ENCODE measurements at places on chromosomes 1 and 21.
A peak's percentile ranks its signal among the peaks of the same experiment; 100 is the strongest.

- DNase-seq, result no peak
Measured at GRCh38 chr1:226723657-226724532, 15.2 kb downstream of the ITPKB start.

- DNase-seq, result no peak
Measured at GRCh38 chr1:20891091-20891490, 104.0 kb upstream of the HP1BP3 start.

GRCh38 chr1:10724511-10724910 is 71.9 kb downstream of the CASZ1 start:
- no peak for DNase-seq

GRCh38 chr1:101408212-101409042 is 171.6 kb downstream of the S1PR1 start:
- no peak for DNase-seq

GRCh38 chr1:230809256-230809990 is 58.9 kb downstream of the C1orf198 start:
- no peak for DNase-seq

GRCh38 chr1:112006416-112007025 is 17.1 kb upstream of the KCND3 start:
- DNase-seq, result no peak

DNA sequence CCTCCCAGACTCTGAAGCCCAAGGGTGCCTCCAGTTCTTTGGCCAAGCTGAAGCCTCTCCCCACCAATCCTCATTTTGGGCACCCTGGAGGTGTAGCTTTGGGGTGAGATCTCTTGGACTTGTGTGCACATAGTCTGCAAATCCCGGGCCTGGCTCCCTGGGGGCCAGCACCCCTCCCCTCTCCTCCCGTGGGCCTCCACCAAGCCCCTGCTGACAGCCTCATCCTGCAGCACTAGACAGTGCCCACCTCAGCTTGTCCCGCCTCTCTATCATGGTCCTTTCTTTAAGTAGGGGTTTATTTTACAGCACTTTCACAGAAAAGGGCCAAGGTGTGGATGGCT is 3.2 kb downstream of the GJC2 start:
- no peak for DNase-seq

- DNase-seq, result no peak
Measured at GRCh38 chr1:42336978-42337377, 1.9 kb upstream of the FOXJ3 start.

DNA sequence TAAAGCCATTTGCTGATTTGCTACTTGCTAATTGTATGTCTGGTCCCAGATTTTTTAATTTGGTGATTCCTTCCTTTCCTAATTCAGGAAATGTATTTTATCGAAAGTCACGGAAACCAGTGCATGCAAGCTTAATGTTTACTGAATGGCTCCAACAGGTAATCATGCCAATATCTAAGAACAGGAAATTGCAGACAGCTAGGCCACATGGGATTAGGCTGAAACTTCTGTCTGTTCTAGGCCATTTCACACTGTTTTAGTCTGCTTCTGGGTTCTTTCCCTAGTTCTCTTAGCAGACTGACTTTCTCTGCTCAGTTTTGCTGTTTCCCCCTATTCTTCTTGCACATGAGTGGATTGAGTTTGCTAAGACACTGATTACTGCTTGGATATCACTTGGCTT is 111.4 kb downstream of the NTNG1 start:
- DNase-seq, result no peak

- no peak for DNase-seq
Measured at GRCh38 chr1:11311816-11312755, 39.1 kb downstream of the UBIAD1 start.

DNA sequence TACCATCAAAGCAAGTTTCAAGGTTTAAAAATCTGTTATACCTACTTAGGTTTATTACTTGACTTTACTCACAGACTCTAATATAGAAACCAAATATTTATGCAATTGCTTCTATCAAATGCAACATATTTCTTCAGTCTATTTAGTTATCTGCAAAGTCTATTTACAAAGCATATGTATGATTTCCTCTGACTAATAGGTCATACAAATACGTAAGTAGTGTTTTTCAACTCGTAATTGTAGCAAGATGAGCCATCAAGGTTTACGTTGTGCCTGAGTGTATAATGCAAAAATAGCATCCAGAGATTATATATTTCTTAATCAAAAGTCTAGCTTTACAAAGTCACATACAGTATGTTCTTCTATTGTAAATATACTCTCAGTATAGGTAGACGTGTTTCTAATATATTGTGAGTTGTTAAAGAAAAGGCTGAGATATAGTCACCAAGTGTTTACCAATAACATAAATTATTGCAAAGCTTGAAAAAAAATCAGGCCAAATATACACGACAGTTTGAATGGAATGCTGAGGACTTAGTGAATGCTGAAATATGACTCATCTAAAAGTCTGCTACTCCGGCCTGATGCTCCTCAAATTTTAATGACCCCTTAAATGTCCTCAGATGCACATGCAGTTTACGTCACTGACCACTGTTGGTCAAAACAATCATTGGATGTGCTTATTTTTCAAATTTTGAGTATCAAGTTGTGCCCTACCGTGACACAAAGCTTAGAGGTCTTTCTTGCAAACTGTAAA is 48.4 kb downstream of the ADAMTS5 start:
- no peak for DNase-seq

DNA sequence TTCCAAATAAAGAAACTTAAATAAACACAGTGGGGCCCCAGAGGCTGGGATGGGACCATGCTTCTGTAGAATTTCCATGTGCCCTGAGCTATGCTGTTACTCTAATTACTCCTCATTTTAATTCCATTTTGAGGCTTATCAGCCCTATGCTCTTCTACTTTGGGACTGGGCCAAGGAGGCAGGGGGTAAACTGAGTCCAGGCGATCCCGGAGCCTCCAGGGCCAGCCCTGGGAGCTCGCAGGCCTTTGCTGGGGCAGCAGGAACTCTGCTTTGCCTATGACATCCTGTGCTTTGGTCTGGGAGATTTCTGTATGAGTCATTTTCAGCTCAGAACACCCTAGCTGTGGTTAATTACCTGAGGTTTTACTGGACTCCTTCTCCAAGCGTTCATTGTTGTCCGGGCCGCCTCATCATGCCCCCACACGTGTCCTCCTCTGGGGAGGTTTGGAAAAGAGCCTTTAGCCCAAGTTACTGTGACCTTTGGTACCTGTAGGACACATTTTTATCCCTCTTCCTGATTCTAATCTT is 95.7 kb downstream of the RHOU start:
- no peak for DNase-seq

DNA sequence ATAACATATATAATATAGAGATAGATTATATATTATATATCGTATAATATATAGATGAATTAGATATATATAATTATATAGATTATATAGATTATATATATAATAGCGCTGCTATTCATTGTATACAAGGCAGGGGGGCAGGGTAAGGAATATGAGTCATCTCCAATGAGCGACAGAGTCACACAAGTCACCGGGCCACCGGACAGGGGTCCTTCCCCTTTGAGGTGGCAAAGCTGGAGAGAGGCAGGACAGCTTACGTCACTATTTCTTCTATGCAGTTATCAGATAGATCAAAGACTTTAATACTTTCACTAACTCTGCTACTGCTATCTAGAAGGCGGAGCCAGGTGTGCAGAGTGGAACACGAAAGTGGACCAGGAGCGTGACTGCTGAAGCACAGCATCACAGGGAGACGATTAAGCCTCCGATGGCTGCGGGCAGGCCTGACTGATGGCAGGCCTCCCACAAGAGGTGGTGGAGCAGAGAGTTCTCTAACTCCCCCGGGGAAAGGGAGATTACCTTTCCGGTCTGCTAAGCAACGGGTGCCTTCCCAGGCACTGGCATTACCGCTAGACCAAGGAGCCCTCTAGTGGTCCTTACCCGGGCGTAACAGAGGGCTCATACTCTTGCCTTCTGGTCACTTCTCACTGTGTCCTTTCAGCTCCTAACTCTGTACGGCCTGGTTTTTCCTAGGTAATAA is 2154.7 kb downstream of the MRPL39 start:
- no peak for DNase-seq

DNA sequence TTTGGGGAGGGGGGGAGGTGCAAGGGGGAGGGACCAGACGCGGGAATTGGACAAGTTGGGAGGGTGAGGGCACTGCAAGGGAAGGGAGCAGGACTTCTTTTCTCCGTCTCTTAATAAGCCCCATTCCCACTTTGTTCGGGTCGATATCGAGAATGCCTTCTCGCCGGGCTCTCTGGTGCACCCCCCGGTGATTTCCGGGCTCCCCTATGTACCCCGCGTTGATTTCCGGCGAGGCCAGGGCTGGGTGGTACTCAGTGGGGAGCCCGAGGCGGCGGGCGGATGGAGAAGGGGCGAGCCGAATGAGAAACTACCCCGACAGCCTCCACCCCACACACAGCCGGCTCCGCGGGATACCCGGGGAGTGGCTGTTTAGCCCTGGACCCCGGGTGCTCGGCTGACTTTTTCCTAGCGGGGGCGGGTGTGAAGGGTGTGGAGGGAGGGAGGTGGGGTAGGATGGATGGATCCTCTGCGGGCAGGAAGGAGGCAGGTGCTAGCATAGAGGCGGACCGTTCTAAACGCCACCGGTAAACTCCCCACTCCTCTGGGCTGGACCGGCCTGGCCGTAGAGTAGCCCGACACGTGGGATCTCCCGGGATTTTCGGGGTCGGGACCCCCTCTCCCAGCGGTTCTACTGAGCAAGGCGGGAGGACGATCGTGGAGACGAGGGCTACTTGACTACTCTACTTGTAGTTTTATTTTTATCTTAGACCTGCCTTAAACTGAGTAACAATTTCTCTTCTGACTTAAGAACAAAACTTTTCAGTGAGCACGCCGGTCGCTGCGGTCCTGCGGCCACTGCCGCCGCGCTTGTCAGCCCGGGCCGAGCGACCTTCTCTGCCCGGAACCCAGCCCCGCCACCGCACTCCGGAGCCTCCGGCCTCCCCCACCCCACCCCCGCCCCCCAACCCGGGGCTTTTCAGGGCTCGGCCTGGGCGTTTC is 1.0 kb downstream of the RNF220 start:
- no peak for DNase-seq

DNA sequence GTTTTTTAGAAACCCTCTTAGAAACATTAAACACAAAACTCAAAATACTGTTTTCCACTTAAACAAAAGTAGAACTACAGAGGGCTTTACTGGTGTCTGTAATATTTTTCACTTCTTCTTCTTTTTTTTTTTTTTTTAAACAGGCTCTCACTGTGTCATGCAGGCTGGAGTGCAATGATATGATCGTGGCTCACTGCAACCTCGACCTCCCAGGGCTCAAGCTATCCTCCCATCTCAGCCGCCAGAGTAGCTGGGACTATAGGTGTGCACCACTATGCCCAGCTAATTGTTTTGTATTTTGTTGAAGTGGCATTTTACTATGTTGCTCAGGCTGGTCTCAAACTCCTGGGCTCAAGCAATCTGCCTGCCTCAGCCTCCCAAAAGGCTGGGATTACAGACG is 194.8 kb downstream of the DAB1 start:
- no peak for DNase-seq

DNA sequence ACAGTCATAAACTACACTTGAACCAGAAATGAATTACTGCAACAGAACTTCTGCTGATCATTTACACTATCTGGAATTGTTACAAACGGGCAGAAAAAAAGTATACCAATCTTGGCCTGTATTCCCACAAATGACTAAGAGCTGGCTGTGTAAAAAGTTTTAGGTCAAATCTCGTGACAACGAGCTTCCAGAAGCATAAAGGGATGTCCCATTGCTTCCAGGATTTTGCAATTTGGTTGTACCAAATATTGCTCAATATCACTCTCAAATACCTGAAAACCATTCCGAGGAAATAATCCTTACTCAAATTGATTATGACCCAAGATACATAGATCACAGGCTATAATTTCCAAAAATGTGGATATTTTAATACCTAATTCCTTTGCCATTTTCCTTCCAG is 175.6 kb downstream of the TBX15 start:
- DNase-seq, result no peak

DNA sequence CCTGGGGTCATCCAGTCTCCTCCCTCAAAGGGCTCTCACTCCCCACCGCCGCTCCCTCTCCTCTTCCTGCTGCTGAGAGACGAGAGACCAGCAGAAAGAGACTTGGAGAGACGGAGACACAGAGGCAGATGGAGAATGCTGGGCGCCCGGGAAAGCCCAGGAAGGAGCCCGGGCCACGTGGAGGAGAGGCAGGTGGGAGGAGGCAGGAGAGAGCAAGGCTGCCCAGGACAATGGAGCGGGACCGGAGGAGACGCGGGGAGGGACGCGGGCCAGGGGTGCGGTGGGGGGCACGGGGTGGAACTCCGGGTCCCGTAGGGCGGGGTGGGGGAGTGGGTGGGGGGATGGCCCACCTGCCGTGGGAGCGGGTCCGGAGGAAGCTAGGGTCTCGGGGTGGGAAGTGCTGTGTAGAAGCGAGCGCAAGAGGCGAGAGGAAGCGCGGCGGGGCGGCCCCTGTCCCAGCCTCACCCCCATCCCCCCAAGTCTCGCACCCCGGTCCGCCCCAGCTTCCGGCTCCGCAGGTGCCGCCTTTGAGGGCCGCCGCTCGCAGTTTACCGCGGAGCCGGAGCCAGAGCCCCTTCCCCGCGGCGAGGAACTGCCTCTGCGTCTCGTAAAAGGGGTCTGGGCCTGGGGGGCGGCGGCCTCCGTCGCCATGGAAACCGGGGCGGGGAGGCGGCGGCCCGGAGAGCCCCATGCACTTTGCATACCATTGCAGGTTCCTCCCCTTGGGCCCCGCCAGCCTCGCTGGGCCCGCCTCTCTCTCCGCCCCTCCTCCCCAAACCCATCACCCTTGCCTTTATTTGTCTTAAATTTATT is 11.7 kb upstream of the EPHA2 start:
- DNase-seq, result peak; percentile 87

- no peak for DNase-seq
Measured at GRCh38 chr21:31901315-31901714, 28.5 kb downstream of the HUNK start.

DNA sequence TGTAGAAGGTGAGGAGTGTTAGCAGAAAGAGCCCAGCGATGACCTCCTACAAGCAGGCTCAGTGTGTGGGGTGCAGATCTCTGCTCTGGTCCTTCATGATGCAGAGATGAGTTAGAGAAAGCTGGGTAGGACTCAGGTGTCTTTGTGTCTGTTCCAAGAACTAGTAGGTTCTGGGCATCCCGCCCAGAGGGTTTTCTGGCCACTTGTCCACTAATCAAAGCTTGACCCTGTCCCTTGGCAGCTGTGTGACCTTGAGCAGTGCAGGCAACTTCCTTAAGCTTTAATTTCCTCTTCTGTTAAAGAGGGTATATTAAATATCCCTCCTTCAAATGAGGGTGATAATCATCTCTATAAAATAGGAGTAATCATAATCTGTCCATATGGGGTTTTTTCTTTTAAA is 54.7 kb upstream of the WNT4 start:
- no peak for DNase-seq

DNA sequence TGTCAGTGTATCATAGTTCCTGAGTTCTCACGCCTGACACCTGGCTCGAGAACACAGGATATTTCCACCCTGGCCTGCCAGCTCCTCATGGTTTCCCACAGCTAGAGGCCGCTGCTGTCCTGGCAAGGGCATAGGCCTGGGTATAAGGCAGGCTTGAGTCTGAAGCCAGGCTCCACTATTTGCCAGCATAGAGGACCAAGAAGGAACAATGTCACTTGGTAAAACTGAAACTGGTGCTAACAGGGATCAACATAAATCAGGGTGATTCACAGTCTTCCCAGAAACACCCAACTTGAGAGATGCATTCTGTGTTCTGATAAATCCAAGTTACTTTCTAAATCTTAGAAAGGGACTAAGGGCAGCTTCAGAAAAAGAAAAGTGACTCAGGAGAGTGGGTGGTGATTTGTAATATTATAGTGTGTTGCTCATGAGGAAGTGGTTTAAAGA is 6.9 kb upstream of the S100A2 start:
- no peak for DNase-seq

Measured in mesothelial cell of epicardium (in vitro differentiated cells).